ENCODE measurements at places on chromosomes 4 and X.

- no peak for DNase-seq
Measured at GRCh38 chr4:39330353-39330752, 35.8 kb downstream of the RFC1 start.

DNA sequence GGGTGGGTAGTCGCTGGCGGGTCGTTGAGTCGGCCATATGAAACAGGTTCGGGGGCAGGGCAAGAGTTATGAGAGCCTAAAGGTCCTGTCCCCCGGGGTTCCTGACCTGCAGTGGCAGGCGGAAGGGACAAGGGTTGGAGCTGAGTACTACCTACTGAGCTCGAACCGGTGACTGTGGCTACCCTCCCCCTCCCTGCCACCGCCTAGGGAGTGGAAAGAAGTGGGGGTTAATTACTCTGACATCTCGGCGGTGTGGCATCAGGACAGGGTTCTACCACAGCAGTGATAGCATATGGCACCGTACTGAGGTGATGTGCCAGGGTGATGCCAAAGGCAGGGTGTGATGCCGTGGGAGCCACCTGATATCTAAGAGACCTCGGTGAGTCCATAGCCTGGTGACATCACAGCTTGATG lies 307 bp downstream of the ATG4A start:
- no peak for DNase-seq

DNA sequence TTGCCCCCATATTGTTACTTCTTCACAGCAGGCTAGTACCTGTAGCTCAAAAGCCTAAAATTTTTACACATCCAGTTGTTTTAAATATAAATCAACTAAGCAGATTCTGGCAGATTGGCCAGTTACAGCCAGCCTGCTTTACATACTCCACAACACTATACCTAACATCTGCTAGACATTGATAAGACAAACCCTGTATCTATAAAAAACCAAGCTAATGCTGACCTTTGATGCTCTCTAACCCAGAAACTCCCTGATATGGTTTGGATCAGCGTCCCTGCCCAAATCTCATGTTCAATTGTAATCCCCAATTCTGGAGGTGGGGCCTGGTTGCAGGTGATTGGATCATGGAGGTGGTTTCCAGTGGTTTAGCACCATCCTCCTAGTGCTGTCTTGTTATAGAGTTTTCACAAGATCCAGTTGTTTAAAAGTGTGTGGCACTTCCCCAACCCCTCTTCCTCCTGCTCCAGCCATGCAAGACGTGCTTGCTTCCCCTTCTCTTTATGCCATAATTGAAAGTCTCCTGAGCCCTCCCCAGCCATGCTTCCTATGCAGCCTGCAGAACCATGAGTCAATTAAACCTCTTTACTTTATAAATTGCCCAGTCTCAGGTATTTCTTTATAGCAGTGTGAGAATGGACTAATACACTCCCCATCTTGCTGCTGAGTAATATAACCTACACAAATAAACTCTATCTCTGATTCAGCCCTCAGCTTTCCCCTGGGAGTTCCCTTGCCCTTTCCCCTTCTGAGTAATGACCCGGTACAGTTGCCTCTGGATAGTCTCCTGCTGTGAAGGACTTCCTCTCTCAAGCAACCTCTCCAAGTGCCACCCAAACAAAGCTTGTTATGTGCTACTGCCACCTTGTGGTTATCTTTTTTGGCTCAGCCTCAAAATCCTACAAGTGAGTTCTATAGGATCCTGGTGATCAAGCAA lies 39.6 kb downstream of the ZCCHC13 start:
- DNase-seq: peak; percentile 47

DNA sequence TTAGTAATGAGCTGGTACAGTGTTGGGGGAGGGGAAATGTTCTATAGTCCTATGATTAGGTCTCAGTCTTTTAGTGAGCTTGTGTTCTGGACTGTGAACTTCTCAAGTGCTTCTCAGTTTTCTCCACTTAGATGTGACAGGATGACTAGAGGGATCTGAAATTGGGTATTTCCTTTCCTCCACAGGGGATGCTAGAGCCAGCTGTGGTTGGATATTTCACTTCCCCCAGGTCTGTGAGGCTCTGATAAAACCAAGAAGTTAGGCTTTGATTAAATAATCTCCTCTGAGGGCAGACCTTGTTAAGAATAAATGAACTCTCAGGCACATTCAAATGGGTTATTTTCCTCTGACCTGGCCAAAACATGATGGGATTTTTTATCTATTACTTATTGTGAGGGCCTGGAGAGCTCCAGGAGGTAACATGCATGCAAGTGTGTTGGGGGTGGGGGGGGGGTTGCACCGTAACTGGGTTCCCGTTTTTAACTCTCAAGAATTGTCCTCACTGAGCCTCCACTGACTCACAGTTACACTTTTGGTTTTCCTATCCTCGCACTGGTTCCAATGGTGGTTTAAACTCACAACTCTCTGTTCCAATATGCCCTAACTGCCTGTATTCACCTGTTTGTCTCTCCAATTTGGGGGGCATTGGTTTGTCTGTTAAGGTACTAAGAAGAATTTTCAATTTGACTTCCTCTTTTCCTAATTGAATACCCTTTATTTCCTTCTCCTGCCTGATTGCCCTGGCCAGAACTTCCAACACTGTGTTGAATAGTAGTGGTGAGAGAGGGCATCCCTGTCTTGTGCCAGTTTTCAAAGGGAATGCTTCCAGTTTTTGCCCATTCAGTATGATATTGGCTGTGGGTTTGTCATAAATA lies 28.1 kb upstream of the GLRA3 start:
- no peak for DNase-seq

DNA sequence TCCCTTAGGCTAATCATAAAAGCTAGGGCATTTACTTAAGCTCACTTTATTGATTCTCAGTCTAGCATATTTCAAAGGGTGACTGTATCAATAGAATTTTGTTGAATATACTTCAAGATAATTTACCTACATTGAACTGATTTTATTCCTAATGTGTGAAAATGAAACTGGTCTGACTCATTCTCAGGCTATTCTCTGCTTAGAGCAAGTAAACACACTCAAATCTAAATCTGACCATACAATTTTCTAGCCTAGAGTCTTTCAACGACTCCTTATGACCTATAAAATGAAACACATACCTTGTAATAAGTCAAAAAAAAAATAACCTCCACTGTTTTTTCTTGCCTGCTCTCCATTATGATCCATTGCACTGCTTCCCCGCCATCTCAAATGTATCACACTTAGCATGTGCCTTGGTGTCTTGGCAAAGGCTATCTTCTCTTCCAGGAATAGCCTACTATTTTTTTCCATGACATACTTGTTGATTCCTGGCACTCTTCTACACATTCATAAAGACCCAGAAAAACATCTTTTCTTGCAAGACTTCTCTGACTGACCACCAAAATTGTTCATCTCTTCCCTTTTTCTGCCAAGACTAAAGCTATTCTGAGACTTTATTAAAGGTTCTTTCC lies 965.1 kb upstream of the HS3ST1 start:
- no peak for DNase-seq

GRCh38 chr4:38958453-38959190 lies 73.6 kb downstream of the TMEM156 start:
- no peak for DNase-seq

DNA sequence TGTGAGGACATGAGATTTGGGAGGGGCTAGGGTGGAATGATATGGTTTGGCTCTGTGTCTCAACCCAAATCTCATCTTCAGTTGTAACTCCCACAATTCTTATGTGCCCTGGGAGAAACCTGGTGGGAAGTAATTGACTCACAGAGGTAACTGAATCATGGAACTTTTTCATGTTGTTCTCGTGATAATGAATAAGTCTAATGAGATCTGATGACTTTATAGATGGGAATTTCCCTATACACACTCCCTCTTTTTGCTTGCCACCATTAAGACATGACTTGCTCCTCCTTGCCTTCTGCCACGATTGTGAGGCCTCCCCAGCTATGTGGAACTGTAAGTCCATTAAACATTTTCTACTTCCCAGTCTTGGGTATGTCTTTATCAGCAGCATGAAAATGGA lies 253.2 kb upstream of the GK2 start:
- no peak for DNase-seq
